HS-27A (cell line): ENCODE measurements at places on chromosomes 11 and 22.

DNA sequence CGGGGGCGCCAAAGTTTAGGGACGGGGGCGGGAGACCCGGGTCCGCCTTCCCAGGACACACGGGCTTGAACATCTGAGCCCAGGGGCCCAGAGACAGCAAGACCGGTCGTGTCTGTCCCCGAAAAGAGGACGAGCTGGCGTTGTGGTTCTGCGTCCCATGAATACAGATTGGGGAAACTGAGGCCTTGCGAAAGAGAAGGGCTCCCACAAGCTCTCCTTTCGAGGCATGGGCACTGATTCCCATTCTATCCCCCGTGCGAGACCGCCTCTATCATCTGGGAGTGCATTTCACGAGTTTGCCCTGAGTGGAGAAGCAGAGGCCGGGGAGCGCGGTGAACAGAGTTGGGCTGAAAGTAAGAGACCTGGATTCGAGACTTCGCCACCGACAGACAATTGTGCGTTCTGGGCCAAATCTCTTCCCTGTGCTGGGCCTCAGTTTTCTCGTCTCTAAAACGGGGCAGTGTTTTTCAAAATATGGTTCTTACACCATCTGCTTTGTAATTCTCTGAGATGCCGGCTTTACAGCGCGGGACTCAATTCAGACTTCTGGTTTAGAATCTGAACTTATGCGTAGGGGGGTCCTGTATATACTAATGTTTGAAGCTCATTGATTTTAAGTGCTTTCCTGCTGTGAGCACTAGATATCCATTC, 471 bp downstream of the RNF185 start:
- no peak for DNase-seq

DNA sequence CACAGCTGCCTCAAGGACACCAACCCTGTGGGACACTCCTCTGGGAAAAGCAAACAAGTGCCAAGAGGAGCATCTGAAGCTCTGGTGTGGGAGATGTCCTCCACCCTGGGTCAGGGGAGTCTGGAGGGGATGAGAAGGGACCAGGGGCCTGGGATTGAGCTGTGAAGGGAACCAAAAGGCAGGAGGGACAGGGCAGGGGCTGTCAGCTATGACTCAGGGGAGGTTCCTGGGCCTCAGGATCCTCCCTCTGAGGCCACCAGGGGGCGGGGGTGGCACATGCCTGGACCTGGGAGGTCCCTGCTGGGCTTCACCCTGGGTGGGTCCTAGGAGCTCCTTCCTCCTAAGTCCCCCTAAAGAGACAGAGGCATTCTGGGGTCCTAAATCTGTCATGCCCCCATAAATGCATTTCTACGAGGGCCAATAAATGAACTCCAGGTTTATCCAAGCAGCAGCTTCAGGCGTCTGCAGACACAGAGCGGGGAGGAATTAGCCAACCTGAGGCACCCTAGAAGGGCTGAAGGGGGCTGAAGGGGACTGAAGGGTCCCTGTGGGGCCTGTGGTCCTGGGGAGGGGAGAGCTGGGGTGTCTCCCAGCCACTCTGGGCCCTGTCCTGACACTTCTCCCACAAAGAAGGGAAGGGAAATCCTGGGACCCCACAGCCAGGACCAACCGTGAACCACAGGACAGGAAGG, 31.9 kb upstream of the IGLL5 start:
- DNase-seq = no peak

DNA sequence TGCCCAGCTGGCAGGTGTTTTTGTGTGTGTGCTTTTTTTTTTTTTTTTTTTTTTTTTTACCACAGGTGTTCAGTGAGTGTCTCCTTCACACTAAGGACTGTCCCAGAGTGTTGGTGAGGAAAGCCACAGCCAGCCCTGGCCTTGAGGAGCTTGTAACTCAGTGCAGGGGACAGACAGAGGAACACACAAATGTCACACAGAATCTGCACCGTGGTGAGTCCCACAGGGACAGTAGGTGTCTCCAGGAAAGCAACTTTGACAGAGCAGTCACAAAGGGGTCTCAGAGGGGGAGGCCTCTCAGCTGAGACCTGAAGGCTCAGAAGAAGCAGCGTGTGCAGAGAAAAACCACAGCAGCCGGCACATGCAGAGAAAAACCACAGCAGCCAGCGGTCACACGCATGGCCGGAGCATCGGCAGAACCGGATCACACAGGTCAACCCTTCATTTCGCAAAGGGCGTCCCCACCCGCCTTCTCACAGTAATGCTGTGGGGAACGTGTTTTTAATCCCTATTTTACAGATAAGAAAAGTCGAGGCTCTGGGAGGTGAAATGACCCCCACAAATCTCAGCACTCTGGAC, 101.7 kb upstream of the PRR5 start:
- DNase-seq = no peak

DNA sequence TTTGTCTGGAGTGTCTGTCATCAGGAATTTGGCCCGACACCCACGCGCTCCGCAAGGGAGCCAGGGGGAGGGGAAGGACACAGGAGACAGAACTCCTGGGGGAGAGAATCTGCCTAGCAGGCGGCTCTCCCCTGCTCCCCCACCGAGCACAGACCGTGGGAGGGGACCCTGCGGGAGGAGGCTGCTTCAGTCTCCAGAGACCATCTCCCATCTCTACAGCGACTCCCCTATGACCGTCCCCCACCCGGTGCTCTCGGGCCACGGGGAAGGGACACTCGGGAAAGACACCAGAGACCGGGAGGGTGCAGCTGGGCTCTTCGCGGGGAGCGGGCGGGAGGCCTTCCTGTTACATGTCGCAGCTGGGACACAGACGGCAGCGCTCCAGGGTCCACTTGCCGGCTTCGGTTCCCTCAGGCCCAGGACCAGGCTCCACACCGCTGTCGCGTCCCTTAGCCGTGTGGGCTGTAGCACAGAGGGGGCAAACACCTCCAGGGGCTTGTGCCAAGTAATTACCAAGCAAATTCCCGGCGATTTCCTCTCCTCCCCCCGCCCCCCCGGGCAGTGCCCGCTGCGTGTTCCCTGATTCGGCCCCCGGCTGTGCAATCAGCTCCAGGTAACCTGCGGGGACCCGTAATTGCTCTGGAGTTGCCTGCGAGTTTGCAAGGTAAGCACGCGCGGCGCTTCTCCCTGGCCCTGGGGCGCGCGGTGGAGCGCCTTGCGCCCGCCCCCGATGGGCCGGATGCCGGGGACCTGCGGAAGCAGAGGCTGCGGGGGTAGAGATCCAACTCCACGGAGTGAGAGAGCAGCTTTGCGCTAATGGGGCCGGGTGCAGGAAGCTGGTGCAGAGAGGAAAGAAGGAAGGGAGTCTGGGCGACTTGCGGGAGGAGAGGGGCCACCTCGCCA, 155.1 kb upstream of the CADM1 start:
- no peak for DNase-seq

DNA sequence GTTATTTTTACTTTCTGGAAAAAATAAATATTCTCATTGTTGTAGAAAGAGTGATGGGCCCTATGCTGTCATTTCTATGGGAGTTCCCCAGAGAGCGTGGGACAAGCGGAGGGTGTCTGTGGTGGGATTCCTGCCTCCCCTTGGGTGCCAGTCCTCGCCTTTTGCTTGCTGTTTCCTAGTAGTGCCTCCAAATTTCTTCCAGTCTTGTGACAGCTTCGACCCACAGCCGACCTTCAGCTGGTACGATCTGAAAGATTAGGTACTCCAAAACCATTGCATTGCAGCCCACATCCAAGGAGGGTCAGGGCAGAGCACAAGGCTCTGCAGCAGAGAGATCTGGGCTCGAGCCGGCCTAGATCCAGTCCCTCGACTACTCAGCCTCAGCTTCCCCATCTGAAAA, 58.9 kb upstream of the EMID1 start:
- DNase-seq = no peak
